RCC 7860 (cell line): ENCODE measurements at places on chromosomes 4 and X.
A peak's percentile ranks its signal among the peaks of the same experiment; 100 is the strongest.

DNA sequence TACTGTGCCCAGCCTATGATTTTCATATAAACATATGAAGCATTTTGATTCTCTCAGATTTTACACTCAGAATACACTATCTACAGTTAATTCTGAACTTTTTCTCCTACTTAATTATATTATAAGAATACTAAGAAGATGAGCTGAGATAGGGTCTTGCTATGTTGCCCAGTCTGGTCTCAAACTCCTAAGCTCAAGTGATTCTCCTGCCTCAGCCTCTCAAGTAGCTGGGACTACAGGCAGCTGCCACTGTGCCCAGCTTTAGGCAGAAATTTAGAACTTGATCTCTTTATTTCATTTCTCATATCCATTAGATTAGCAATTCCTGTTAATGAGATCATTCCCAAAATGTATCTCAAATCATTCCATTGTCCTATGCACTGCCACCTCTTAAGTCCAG, 4.7 kb upstream of the LARP1B start:
- DNase-seq: no peak

DNA sequence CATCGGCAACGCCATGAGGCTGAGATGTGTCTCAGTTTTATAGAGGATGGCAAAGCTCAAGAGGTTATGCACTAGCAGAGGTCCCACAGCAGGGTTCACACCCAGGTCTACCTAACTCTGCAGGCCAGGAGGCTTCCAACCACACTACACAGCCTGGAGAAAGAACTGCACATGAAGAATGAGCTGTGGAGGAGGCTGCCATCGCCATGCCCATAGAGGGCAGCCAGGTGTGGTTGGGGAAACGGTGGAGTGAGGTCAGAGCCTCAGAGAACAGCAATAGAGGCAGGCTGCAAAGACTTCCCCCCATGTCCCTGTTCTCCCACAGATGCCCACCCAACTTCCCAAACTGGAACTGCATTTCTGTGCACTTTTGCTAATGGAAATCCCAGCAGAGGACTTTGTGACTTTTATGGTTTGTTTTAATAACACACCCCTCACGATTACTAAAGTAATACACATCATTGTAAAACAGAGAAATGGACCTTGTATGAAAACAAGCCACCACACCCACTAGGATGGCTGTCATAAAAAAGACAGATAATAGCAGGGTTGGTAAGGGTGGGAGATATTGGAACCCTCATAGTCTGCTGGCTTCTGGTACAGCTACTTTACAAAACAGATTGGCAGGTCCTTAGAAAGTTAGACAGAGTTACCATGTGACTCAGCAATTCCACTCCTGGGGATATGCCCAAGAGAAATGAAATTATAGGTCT, 58.9 kb upstream of the PROM1 start:
- no peak for DNase-seq

- no peak for DNase-seq
Observed at GRCh38 chr4:88144048-88144447, 14.4 kb downstream of the ABCG2 start.

- DNase-seq: no peak
Observed at GRCh38 chrX:136198010-136198409, 50.7 kb downstream of the FHL1 start.

GRCh38 chr4:166309286-166309685, 436.2 kb downstream of the TLL1 start:
- no peak for DNase-seq

DNA sequence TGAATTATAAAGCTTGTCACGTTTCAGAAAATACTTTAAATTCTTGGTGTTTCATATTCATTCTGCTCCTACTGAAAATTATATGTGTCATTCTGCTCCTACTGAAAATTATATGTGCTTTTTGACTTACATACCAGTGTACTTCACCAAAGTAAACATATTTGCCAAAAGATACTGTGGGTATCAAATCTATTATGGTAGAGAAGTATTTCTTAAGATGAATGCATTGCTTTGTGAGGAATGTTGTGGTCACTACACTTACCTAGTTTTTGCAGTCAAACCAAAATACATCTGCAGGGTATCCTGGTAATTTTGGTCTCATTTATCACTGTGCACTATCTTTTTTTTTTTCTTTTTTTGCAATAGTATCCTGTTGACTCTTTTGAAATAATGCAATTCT, 287.7 kb upstream of the MAD2L1 start:
- DNase-seq: no peak

GRCh38 chrX:27399146-27399456, 64.0 kb downstream of the PPP4R3C start:
- no peak for DNase-seq

DNA sequence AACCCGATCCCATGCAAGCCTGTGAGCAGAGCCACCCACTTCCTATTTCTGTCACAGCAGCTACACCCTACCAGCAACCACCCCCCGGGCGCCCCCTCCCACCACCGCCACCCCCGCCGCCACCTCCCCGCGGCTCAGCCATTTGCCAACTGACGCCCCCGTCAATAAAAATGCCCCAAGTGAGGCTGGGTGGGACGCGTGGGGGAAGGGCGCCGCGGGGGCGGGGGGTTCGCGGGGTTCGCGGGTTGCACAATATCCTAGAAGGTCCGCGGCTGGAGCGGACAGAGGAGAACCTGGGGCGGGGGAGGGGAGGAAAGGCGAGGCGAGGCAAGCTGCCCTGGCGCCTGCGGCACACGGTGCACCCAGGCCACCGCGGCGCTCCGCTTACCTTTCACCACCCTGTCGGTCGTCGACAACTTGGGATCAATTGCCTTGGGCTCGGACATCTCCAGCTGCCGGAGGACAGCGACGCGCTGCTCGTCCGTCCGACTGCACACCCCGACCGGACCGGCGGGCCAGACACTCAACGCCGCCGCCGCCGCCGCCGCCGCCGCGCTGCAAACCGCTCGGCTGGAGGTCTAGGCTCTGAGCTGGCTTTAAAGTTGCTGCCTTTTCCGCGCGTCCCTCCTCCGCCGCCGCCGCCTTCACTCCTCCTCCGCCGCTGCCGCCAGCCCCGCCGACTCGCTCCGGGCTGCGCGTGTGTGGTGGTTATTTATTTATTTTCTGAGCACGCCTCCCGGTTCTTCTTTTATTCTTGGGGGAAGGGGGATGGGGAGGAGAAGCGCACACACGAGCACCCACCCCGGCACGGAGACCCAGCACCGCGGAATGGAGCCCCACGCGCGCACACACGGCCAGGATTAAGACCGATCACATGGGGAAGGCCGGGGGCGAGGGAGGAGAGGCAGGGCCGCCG, 717 bp downstream of the PPP3CA start:
- DNase-seq: peak; percentile 24

GRCh38 chr4:168839758-168840391, 170.2 kb downstream of the CBR4 start:
- no peak for DNase-seq

- no peak for DNase-seq
Observed at GRCh38 chrX:110531873-110532580, 173.4 kb downstream of the RTL9 start.

GRCh38 chrX:574830-575229, 55.8 kb upstream of the SHOX start:
- DNase-seq: no peak

- no peak for DNase-seq
Observed at GRCh38 chr4:96525898-96526297, 686.0 kb downstream of the PDHA2 start.

DNA sequence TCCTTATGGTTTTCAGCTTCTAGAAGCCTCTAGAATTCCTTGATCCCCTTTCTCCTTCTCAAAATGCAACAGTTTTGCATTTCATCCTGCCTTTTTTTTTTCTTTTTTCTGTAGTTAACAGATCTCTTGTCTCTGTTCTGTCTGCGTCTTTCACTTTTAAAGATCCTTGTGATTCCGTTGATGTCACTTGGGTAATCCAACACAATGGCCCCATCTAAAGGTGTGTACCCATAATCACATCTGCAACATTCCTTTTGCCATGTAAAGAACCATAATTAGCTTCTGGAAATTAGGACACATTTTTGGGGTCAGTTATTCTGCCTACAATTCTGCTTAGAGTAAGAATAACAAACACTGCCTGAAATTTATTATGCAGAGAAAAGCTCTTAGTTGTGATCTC, 1180.9 kb upstream of the ADGRL3 start:
- DNase-seq: no peak

DNA sequence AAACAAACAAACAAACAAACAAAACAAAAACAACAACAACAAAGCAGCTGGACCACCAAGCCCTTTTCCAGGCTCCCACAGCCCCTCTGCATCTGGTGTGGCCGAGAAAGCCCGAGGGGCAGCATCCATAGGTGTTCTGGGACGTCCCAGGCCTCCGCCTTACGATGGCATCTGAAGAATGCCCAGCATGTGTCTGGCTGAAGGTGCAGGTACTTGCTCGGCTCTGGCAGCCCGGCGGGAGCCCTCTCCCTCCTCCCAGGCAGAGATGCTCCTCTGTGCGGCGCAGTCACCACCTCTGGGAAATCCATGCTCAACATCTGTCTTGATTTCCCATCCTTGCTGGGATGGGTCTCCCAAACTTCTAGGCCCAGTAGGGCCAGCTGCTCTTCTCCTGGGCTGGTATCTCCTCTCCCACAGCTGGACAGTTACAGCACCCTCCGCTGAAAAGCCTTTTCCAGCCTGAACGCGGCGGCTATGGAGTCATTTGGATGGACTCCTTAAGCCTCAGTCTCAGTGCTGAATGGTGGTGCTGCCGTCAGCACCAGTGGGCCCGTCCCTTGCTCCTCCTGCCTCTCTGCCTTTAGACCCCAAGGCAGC, 4.3 kb downstream of the PSAPL1 start:
- DNase-seq: no peak

- DNase-seq: no peak
Observed at GRCh38 chr4:78669453-78669852, 106.7 kb upstream of the BMP2K start.

- DNase-seq: peak; percentile 71
Observed at GRCh38 chr4:83082777-83083176, 31.8 kb downstream of the PLAC8 start.

- no peak for DNase-seq
Observed at GRCh38 chr4:147325571-147325981, 155.3 kb upstream of the EDNRA start.

- DNase-seq: no peak
Observed at GRCh38 chr4:149136951-149137620, 678.6 kb downstream of the IQCM start.

DNA sequence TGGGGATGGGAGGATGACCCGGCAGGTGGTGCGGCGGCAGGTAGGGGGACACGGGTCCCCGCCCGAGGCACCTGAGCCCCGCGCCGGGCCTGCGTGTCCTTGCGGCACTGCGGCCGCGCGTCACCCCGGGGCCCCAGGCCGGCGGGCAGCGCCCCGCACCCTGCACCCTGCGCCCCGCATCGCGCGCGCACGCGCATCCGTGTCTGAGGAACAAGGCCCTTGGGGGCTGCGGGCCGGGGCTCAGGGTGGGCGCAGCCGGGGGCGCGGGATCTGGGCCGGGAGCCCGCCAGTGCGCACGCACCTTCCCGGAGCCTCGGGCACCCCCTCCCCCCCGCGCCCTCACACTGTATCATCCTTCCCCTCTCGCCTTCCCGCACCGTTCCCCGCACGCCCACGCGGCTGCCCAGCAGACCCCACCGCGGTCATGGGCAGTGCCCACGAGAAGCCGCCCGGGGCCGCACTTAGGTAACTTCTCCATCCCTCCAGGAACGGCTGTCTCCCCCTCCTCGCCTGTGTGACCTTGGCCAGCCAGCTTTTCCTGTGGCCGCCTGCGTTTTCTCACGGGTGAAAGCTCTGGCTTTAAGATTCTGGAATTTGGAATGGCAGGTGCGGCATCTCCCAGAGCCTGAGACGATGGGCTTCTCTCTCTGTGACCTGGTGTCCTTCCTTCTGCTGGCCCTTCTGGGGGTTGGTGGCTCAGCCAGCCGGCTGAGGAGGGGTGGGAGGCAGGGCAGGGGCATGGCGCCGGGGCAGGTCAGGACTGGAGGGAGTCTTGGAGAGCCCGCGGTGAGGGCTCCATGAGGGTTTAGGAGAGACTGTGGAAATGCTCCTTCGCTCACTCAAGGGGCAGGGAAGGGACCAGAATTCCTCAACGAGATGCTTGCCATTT, 748 bp downstream of the ATP2B3 start:
- DNase-seq: no peak

DNA sequence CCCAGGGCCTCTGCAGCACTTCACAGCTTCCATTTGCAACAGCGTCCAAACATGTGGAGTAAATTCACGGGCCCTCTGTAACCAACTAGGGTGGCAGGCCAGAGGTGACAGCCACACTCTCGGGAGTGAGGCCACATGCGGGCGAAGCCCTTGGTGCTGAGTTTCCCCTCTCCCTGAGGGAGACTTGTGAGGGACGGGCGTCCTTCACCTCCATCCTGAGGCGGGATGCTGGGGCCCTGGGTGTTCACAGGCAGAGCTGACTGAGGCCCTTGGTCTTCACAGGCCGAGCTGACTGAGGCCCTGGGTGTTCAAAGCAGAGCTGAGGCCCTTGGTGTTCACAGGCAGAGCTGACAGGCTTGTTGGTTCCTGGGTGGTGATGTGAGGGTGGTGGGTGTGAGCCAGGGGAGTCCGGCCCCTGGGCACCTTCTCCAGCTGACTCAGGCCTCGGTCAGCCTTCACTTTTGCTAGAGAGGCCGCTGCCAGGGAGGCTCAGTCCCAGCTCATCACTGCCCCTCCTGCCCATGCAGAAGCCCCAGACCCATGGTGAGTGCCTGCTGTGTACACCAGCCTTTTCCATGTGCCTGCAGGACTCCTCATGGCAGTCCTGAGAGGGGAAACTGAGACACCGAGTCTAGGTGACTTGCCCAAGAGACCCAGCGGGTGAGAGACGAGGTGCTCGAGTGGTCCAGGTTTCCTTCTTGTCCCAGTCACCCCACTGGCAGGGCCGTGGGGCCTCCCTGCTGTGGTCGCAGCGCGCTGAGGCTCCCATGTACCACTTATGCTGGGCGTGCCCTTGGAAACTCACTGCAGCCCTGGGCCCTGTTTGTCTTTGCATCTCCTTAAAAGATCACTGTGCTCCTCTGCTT, 8.5 kb downstream of the WFS1 start:
- no peak for DNase-seq

DNA sequence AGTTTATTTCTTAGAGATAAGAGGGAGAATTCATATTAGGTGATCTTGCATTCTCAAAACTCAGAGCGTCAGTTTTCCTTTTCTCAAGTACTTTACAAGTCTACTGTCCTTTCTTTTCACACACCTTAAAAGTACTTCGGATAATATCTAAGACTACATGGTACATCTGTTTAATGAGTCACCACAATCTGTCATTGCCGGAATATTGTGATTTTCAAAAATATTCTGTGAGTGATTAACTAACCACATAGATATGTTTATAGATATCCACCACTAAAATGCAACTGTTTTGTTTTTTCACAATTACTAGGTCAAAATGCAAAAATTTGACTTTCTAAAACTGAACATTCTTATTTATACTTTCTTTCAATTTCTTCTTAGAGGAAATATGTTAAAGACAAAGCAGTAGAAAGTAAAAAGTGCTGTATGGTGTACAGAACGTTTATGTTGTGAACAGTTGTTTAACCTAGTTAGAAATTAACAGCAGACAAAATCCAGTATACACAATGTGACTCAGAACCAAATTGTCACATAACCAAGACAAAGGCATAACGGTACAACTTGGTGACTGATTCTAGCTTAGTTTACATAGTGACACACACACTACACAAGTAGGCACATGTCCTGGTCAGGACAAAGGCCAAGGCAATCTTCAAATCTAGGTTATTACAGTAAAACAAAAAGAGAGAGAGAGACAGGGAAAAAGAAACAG, 482.9 kb downstream of the NAF1 start:
- peak; percentile 88 for DNase-seq

- no peak for DNase-seq
Observed at GRCh38 chrX:148537556-148538182, 37.3 kb downstream of the AFF2 start.

GRCh38 chr4:101707596-101707995, 82.9 kb upstream of the BANK1 start:
- no peak for DNase-seq

GRCh38 chrX:14073556-14073955, 43.9 kb upstream of the GEMIN8 start:
- DNase-seq: no peak
